ENCODE measurements at places on chromosomes 2 and 18.

- no peak for DNase-seq
These were observed 42.0 kb upstream of the FMNL2 start for GRCh38 chr2:152292991-152293390.

DNA sequence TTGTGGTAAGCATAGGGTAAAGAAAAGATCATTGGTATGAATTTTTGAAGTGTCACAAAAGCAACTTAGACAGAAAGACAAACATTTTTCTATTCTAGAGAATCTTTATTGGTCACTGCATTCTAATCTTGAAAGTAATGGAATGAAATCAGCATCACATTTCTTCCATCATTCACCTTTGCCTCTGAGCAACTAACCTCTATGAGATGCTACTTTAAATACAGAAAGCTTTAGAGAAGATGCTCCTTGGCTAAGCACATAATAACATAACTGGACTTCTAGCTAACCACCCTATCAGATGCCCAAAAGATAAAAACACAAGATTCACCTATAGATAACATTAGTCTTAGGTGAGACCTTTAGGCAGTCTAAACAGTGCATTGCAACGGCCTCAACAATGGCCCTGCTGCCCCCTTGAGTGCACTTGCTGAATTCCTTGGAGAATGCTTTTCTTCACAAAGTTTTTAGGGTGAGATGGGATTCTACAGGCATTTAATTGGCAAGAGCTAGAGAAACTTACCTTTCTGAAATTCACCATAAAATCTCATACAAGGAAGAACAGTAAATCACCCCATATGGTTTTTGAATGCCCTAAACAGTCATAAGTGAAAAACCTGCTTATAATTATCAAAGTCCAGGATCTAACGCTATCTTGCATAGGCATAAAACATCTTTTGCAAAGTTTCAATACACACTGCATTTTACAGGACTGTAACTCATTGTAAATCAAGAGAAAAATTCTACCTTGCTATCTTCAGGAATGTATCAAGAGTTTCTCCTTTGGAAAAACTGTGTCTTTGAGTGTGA lies 791.3 kb upstream of the CHAC2 start:
- DNase-seq = no peak

DNA sequence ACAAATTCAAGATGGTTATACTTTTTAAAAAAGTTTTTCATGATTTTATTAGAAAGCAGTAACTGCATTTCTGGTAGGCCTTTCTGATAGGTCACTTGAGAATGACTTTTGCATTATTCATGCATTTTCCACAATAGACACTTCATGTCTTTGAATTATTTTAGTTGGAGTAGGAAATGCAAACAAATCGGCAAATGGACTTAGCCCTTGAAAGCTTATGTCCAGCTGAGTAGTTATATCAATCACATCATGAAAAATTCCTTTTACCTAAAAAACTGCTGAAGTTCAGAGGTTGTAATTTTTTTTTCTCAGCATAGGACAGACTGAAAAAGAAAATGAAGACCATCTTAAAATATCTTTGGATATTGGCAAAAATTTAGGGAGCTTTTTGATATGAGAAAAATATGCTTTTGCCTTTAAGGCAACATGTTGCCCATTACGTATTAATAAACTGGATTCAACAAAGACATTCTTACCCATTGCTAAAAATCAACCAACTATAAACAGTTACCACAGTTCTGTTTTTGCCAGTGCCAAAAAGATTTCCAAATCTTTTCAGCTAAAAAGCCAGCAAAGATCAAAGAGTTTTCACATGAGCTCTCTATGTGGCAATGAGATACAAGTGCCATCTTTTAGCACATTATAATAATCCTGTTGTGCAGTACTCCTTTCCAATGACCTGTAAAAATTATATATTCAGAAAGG lies 45.5 kb upstream of the FRZB start:
- no peak for DNase-seq

- DNase-seq = no peak
These were observed 23.9 kb downstream of the TMEM200C start for GRCh38 chr18:5871426-5871825.

- DNase-seq = no peak
These were observed 186.4 kb downstream of the FAM210A start for GRCh38 chr18:13539843-13540476.

- no peak for DNase-seq
These were observed 12.6 kb upstream of the GULP1 start for GRCh38 chr2:188279093-188279445.

- DNase-seq = no peak
These were observed 87.5 kb downstream of the RBM43 start for GRCh38 chr2:151174127-151174526.

- no peak for DNase-seq
These were observed 67.8 kb upstream of the ARL4C start for GRCh38 chr2:234564699-234565098.

DNA sequence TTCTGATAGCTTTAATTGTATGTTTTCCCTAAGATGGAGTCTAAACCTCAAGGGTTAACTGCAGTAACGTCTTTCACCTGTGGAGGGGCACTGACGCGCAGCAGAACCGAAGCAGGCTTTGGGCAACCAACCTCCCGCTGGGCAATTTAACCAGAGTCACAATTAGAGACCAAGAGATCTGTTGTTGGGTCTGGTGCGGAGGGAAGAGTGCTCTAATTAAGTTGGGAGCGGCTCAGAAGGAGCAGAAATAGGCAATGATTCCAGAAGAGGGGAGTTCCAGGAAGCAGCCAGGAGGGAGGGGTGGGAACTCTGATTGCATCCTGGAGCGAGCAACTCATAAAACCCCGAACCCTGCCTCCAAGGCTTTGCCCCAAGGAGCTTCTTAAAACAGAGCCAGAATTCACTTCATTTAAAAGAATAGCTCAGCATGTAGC lies 245.8 kb downstream of the PAX3 start:
- no peak for DNase-seq
